ENCODE measurements at places on chromosomes 7 and 10. TPM values are rescaled to one million over a fixed set of nuclear protein-coding genes. Genes with fewer than 3 reads are reported as not detected.

GRCh38 chr7:38934051-38934450 lies 25.1 kb upstream of the VPS41 start:
- no peaks in the 10 kb centered on the region for H3K36me3 ChIP-seq
- no peak overlapping the region for H3K27ac ChIP-seq
- H3K27me3 ChIP-seq, result peaks cover 20% of the 10 kb centered on the region
- DNase-seq, result no peak

GRCh38 chr7:85061456-85061855 lies 125.4 kb downstream of the SEMA3D start:
- no peaks in the 10 kb centered on the region for H3K36me3 ChIP-seq
- no peak for DNase-seq
- H3K27me3 ChIP-seq, result no peaks in the 10 kb centered on the region
- no peaks in the 10 kb centered on the region for H3K4me1 ChIP-seq
- H3K4me3 ChIP-seq, result no peak overlapping the region

DNA sequence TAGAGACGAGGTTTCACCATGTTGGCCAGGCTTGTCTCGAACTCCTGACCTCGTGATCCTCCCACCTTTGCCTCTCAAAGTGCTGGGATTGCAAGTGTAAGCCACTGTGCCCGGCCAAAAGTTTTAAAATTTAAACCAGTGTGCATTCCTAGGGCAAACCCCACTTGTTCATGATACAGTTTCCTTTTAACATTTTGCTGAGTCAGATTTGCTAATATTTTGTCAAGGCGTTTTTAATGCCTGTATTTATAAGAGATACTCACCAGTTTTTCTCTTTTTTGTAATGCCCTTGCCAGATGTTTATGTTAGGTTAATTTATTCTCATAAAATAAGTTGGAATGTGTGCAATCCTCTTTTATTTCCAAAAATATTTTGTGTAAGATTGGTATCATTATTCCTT lies 927.4 kb downstream of the DNAJB9 start:
- no peaks in the 10 kb centered on the region for H3K36me3 ChIP-seq
- H3K27ac ChIP-seq, result no peak overlapping the region
- no peak for DNase-seq
- H3K4me3 ChIP-seq, result no peak overlapping the region
- no peaks in the 10 kb centered on the region for H3K4me1 ChIP-seq

DNA sequence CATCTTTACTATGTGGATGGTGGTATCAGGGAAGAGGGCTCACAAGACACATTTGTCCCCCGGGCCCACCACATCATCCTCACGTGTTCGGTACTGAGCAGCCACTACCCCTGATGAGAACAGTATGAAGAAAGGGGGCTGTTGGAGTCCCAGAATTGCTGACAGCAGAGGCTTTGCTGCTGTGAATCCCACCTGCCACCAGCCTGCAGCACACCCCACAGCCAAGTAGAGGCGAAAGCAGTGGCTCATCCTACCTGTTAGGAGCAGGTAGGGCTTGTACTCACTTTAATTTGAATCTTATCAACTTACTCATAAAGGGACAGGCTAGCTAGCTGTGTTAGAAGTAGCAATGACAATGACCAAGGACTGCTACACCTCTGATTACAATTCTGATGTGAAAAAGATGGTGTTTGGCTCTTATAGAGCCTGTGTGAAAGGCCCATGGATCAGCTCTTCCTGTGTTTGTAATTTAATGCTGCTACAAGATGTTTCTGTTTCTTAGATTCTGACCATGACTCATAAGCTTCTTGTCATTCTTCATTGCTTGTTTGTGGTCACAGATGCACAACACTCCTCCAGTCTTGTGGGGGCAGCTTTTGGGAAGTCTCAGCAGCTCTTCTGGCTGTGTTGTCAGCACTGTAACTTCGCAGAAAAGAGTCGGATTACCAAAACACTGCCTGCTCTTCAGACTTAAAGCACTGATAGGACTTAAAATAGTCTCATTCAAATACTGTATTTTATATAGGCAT lies 9.1 kb upstream of the CSGALNACT2 start:
- H3K4me3 ChIP-seq, result no peak overlapping the region
- H3K36me3 ChIP-seq, result no peaks in the 10 kb centered on the region
- 0 out of 2 replicates have a peak, but pooled peaks cover 3% of the 10 kb centered on the region for H3K4me1 ChIP-seq
- DNase-seq, result peak; percentile 35

Gene VSTM4
- 7.1 TPM for total RNA-seq

Gene OTUD1
- total RNA-seq, result 10.4 TPM

Gene MUC12
- total RNA-seq, result 1.2 TPM

- DNase-seq, result no peak
- no peak overlapping the region for H3K4me3 ChIP-seq
- H3K36me3 ChIP-seq, result no peaks in the 10 kb centered on the region
- no peaks in the 10 kb centered on the region for H3K27me3 ChIP-seq
Observed at GRCh38 chr7:46835556-46835955, 746.4 kb downstream of the TNS3 start.

- no peaks in the 10 kb centered on the region for H3K36me3 ChIP-seq
- H3K27ac ChIP-seq, result no peak overlapping the region
- no peaks in the 10 kb centered on the region for H3K27me3 ChIP-seq
- no peak overlapping the region for H3K4me3 ChIP-seq
Observed at GRCh38 chr10:12503311-12503710, 154.0 kb downstream of the CAMK1D start.

DNA sequence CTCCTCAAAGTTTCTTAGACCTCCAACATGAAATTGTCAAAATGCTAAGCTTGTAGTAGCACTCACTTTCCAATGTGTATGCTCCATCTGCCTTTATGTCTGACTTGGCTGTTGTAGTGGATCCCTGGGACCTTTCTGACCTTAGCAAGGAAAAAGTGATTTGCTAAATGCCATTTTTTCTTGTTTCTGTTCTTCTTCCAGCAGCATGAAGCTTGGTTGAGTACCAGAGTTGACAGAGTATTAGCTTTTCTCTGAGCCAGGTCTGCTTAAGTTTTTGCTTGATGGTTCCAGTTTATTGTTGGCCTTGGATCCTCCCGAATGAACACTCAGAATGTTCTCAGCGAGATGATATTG lies 168.7 kb downstream of the SND1 start:
- no peak overlapping the region for H3K4me3 ChIP-seq
- H3K27me3 ChIP-seq, result no peaks in the 10 kb centered on the region
- H3K36me3 ChIP-seq, result peaks cover 5% of the 10 kb centered on the region
- peaks cover 6% of the 10 kb centered on the region for H3K4me1 ChIP-seq
- DNase-seq, result no peak

DNA sequence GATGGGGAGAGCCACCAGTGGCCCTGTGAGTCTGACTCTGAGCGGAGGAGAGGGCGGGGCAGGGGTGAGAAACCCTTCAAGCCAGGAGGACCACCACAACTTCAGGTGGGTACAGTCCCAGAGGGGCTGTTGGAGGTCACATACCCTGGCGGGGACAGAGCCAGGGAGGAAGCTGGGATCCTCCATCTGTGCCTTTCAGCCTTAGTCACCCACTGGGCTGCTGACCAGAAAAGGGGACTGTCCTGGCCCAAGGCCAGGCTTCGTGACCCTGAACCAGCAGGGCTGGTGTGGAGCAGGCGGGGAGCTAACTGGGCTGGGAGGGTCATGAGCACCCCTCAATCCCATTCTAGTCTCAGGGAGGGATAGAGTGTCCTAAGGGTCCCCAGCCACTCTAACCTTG lies 1.5 kb upstream of the CALHM3 start:
- DNase-seq, result peak; percentile 40
- H3K4me3 ChIP-seq, result no peak overlapping the region
- peaks cover 31% of the 10 kb centered on the region for H3K4me1 ChIP-seq
- no peaks in the 10 kb centered on the region for H3K27me3 ChIP-seq
- H3K27ac ChIP-seq, result no peak overlapping the region

Gene HOGA1
- total RNA-seq, result 3.5 TPM

GRCh38 chr10:21173802-21174714 lies 276.9 kb upstream of the NEBL start:
- peaks cover 7% of the 10 kb centered on the region for H3K27me3 ChIP-seq
- peak; percentile 6 for DNase-seq
- H3K4me3 ChIP-seq, result peak overlapping the region; percentile 52
- H3K4me1 ChIP-seq, result no peaks in the 10 kb centered on the region
- no peaks in the 10 kb centered on the region for H3K36me3 ChIP-seq

Gene HMX3
- 0.12 TPM for total RNA-seq

Gene GRID2IP
- total RNA-seq, result 0.12 TPM

Gene SFTPD
- total RNA-seq, result not detected

Gene GNG11
- total RNA-seq, result 12.5 TPM

GRCh38 chr7:114949231-114949630 lies 27.3 kb downstream of the MDFIC start:
- no peak overlapping the region for H3K4me3 ChIP-seq
- peak; percentile 24 for DNase-seq
- H3K36me3 ChIP-seq, result peaks cover 11% of the 10 kb centered on the region
- H3K27me3 ChIP-seq, result no peaks in the 10 kb centered on the region
- peaks cover 13% of the 10 kb centered on the region for H3K4me1 ChIP-seq

GRCh38 chr10:100653238-100653956 lies 92.0 kb upstream of the PAX2 start:
- DNase-seq, result no peak
- H3K4me3 ChIP-seq, result peak overlapping the region; percentile 43
- H3K36me3 ChIP-seq, result no peaks in the 10 kb centered on the region

DNA sequence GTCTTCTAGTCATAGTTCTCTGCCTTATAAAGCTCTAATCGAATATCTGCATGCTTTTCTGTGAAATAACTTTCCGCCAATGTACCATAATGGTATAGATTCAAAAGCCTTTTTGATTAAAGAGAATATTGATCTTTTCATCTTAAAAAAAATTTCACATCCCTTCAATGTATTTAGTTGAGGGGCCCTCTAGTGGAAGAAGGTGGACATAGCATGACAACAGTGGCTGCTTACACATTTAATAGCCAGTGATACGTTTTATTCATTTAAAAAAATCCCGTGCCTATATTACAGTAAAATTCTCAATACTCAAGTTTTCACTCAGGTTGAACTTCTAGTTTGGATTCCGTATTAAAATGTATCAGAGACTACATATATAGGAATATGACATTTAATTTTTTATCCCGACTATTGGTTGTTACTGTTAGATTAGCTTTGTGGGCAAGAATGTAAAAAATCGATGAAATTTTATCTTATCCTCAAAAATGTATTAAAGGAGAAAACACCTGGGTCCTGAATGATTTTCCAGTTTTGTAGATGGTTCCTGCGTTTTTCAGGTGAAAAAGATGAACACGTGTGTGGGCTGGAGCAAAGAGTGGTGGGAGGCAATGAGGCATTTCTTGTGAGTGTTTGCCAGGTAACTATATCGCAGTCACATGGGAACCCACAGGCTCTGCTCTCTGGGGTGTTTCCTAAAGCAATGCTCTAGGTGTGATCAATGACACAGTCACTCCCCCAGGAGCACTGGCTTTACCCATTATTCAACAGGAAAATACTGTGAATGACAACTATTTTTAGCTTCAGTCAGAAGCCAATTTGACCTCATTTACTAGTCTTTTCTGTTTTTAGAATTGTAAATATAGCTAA lies 24.1 kb upstream of the PNLIP start:
- H3K4me1 ChIP-seq, result no peaks in the 10 kb centered on the region
- H3K27me3 ChIP-seq, result no peaks in the 10 kb centered on the region
- no peak overlapping the region for H3K27ac ChIP-seq
- H3K36me3 ChIP-seq, result no peaks in the 10 kb centered on the region
- DNase-seq, result peak; percentile 17

- H3K4me1 ChIP-seq, result peaks cover 7% of the 10 kb centered on the region
- no peaks in the 10 kb centered on the region for H3K27me3 ChIP-seq
- no peak for DNase-seq
- H3K4me3 ChIP-seq, result peak overlapping the region; percentile 78
- no peaks in the 10 kb centered on the region for H3K36me3 ChIP-seq
Observed at GRCh38 chr7:17939211-17939605, 1.1 kb downstream of the SNX13 start.

Gene GARIN1A
- total RNA-seq, result 0.16 TPM

Gene ADK
- total RNA-seq, result 48.6 TPM

Gene TMEM213
- not detected for total RNA-seq

- H3K27me3 ChIP-seq, result no peaks in the 10 kb centered on the region
- no peak overlapping the region for H3K27ac ChIP-seq
- no peaks in the 10 kb centered on the region for H3K4me1 ChIP-seq
- H3K4me3 ChIP-seq, result no peak overlapping the region
- DNase-seq, result no peak
Observed at GRCh38 chr10:97186911-97187310, 1.2 kb upstream of the SLIT1 start.

GRCh38 chr7:130841416-130841815 lies 107.4 kb upstream of the KLF14 start:
- DNase-seq, result peak; percentile 23
- H3K4me3 ChIP-seq, result no peak overlapping the region
- no peaks in the 10 kb centered on the region for H3K27me3 ChIP-seq

- H3K27me3 ChIP-seq, result no peaks in the 10 kb centered on the region
- no peaks in the 10 kb centered on the region for H3K36me3 ChIP-seq
- no peak overlapping the region for H3K27ac ChIP-seq
- peaks cover 19% of the 10 kb centered on the region for H3K4me1 ChIP-seq
- DNase-seq, result no peak
Observed at GRCh38 chr7:16531707-16532106, 5.1 kb downstream of the LRRC72 start.

DNA sequence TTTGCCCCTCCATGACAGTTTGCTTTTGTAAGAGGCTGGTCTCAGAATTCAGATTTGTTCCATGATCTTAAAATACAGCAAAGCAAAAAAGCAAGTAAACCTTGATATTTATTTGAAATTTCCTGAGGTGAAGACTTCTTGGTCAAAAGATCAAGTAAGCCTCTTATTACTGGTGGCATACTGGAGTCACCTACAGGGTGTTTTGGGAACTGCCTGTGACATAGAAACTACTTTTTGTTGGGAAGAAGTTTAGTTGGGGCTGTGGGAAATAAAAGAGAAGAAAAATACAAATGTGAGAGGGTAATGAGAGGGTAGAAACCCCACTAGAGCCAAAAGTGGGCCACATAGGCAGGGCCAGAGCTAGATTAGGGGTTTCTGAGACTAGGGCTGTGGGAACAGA lies 217.9 kb downstream of the OTUD1 start:
- DNase-seq, result peak; percentile 15
- H3K36me3 ChIP-seq, result no peaks in the 10 kb centered on the region
- H3K4me1 ChIP-seq, result no peaks in the 10 kb centered on the region

GRCh38 chr7:29940199-29940598 lies 49.4 kb downstream of the SCRN1 start:
- DNase-seq, result no peak
- H3K27ac ChIP-seq, result no peak overlapping the region
- H3K4me1 ChIP-seq, result no peaks in the 10 kb centered on the region
- peaks cover 90% of the 10 kb centered on the region for H3K36me3 ChIP-seq
- H3K27me3 ChIP-seq, result no peaks in the 10 kb centered on the region

DNA sequence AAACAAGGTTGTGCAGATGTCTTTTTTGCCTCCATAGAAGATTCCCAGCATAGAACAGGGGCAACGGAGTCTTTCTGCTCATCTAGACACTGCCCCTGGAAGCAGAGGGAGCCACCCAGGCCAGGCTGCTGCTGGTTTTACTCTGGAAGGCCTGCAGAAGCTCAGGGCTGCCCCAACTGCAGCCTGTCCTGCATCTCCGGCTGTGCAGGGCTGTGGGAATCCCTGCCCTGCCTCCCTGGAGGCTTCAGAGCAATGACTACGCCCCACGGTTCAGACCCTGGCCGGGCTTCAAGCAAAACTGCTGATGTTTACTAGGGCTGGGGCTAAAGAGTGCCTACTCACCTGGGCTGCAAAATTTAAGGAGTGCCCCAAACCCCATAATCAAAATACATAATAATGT lies 43.9 kb downstream of the GHRHR start:
- no peaks in the 10 kb centered on the region for H3K4me1 ChIP-seq
- H3K36me3 ChIP-seq, result no peaks in the 10 kb centered on the region
- H3K27me3 ChIP-seq, result peaks cover 25% of the 10 kb centered on the region
- DNase-seq, result no peak
- no peak overlapping the region for H3K27ac ChIP-seq

- DNase-seq, result no peak
- no peak overlapping the region for H3K27ac ChIP-seq
- 0 out of 2 replicates have a peak, but pooled peaks cover 4% of the 10 kb centered on the region for H3K4me1 ChIP-seq
- H3K36me3 ChIP-seq, result peaks cover 18% of the 10 kb centered on the region
Observed at GRCh38 chr7:106277976-106278375, 6.8 kb downstream of the NAMPT start.

Gene NPTX2
- not detected for total RNA-seq

Gene AGR3
- not detected for total RNA-seq

Gene AMZ1
- 0.02 TPM for total RNA-seq

Gene ADRB1
- total RNA-seq, result 0.12 TPM

All from SJCRH30 (cell line).